ENCODE measurements at places on chromosomes 11 and 22.

- no peak for DNase-seq
Measured at GRCh38 chr22:31055635-31056159, 25.4 kb upstream of the SMTN start.

DNA sequence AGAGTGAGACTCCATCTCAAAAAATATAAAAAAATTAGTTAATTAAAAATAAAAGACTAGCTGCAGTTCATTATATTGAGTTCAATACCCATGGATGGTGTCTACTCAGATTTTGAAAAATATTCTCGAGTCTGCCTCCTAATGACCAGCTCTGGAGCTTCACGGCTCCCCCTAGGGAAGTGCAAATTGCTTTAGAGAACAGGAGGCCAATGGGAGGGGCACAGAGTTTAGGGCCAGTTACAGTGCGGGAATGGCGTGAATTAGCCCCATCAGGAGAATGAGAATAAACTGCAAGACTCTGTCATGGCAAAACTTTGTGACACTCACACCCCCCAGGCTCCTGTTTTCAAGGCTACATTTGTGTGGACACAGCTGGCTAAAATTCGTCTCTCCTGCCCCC, 4.6 kb downstream of the FGF4 start:
- no peak for DNase-seq

DNA sequence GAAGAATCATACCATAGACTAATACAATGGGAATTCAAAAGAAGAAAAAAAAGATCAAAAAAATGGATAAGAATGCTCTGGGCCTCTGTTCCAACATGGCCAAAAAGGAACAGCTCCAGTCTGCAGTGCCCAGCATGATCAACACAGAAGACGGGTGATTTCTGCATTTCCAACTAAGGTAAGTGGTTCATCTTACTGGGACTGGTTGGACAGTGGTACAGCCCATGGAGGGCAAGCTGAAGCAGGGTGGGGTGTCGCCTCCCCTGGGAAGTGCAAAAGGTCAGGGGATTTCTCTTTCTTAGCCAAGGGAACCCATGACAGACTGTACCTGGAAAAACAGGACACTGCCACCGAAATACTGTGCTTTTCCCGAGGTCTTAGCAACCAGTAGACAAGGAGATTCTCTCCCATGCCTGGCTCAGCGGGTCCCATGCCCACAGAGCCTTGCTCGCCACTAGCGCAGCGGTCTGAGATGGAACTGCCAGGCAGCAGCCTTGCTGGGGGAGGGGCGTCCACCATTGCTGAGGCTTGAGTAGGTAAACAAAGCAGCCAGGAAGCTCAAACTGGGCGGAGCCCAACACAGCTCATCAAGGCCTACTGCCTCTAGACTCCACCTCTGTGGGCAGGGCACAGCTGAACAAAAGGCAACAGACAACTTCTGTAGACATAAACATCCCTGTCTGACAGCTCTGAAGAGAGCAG, 428.4 kb downstream of the MN1 start:
- no peak for DNase-seq

- DNase-seq: no peak
Measured at GRCh38 chr11:6321356-6321755, 1.1 kb upstream of the CAVIN3 start.

- DNase-seq: no peak
Measured at GRCh38 chr11:13169709-13170108, 107.9 kb upstream of the BMAL1 start.

DNA sequence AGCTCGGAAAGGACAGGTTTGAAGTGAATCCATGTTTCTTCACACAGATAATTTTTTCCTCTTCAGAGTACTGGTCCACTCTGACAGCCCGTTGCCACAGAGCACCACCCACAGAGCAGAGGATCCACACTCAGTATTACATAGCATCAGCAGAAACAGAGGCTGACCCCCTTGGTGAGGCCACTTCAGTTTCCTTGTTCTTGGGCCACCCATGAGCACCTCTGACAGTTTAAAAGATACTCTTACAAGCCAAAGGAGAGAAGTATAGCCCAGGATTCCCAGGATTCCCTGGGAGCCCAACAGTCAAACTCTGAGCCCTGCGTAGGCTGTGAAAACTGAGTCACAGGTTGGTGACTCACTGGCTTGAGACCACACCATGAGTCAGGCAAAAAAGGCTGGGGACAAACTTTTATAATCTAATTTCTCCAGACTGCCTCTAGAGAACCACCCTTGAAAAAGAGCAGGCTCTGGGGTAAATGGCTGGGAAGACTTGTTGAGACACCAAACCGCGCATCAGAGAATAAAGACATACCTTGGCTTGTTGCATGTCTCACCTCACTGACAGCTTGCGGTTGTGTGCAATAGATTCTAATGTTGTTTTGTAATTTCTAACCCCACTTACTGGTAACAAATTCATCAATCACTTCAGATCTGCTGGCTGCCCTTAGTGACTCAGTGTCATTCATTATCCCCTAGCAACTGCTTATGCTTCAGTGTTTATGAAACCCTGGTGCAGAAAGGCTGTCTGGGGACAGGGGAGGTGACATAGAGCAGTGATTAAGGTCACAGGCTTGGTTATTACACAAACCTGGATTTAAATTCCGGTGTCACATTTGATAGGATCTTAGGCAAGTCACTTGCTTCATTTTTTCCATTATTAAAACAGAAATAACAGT, 56.9 kb upstream of the PRSS23 start:
- no peak for DNase-seq

- DNase-seq: no peak
Measured at GRCh38 chr22:24482575-24482974, 12.6 kb upstream of the UPB1 start.

DNA sequence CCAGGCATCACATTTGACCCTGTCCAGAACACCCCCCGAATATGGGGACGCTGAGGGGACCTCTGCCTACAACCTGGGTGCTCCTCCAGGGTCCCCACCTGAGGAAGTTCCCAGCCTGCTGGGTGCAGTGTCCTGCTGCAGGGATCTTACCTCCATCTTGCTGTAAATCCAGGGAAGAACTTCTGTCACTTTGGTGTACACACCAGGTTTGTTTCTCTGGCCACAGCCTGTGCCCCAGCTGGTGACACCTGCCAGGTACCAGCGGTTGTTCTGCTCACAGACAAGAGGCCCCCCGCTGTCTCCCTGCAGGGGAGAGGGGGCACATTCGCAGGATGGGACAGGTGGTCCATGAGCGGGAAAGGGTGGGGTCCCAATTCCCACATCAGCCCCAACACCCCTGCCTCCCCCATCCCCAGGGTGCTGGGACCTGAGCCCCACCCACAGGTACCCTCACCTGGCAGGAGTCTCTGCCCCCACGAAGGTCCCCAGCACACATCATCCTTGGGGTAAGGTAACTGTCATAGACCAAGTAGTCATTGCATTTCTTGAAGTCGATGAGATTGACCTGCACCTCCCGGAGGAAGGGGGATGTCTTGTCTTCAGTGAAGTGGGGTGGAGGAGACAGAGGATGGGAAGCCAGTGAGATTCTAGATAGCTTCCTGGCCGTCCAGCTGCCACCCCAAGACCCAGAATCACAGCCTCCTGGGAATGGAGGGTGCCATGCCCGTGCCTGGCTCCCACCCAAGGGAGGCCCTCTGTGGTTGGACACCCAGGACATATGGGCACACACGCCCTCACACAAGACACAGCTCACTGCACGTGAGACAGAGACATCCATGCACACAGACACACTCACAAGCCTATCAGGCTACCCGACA, 25.5 kb downstream of the TMPRSS13 start:
- DNase-seq: no peak

DNA sequence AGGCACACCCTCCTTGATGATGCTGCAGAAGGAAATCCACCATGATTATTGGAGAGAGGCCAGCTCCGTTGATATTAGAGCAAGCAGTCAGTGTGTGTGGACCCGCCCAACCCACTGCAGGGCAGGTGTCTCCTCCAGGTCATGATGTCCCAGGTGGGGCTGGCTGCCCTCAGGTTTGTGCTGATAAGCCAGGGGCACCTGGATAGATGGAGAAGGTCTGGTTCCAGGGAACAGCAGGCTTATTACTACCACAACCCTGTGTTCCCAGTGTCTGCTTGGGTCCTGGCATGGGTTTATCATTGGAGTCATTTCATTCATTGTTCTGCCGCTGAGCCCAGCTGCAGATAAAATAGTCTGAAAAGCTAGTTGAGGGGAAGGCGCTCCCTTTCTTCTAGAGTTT, 181.1 kb upstream of the NECTIN1 start:
- DNase-seq: no peak

- no peak for DNase-seq
Measured at GRCh38 chr11:18492888-18493287, 33.9 kb downstream of the TSG101 start.
